T1000 (cell line): ENCODE measurements at places on chromosomes 16 and 17.

DNA sequence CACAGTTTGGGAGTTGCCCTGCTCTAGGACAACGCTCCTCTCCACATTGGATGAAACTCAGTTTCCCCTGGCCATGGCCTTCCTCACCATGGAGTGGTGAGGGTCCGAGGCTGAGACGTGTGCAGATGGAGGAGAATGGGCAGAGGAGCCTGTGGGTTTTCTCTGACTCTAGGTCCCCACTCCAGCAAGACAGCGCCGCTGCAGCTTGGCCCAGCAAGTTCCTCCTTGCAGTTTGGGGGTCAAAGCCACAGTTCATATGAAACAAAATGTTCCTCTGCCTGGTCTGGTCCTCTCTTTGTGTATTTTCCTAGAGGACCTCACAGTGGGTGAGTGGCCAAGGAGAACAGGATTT lies 2.3 kb downstream of the C16orf54 start:
- DNase-seq: no peak

DNA sequence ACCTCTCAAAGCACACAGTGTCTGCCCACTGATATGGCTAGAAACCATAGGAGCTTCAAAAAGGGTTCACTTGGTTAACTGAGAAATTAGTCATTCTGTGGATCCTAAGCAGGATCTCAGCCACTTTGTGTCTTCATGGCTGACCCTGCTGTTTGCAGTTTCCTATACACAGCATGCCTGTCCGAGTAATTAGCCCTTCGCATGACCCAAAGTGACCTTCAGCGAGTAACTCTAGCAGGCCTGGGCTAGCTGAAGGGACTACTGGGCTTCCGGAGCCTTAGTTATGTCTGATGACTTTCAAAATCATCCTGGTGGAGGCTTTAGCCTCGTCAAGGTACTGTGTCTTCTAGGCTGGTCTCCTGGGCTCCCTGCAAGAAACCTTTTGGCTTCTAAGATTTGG lies 28.9 kb upstream of the FBXW10B start:
- no peak for DNase-seq

GRCh38 chr16:85902366-85903155 lies 3.6 kb downstream of the IRF8 start:
- DNase-seq: no peak

DNA sequence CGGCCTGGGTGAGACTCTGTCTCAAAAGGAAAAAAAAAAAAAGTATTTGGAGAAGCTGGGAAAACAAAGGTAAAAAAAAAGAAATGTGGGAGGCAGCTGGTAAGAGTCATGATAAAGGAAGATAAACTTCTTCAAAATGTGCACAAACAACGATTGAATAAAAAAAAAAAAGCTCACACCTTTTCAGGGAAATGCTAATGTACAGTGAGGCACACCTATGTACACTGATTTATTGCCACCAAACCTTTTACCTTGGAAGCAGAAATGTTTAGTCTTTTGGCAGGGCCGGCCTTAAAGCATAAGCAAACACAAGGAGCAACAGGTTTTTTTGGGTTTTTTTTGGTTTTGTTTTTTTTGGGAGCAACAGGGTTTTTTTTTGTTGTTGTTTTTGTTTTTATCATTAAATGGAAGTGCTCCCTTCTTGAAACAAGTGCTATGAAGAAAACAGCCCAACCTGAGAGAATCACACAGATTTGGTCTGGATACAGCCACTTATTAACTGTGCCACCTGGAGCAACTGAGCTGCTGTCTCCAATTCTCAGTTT lies 29.8 kb upstream of the KCNJ2 start:
- DNase-seq: no peak

DNA sequence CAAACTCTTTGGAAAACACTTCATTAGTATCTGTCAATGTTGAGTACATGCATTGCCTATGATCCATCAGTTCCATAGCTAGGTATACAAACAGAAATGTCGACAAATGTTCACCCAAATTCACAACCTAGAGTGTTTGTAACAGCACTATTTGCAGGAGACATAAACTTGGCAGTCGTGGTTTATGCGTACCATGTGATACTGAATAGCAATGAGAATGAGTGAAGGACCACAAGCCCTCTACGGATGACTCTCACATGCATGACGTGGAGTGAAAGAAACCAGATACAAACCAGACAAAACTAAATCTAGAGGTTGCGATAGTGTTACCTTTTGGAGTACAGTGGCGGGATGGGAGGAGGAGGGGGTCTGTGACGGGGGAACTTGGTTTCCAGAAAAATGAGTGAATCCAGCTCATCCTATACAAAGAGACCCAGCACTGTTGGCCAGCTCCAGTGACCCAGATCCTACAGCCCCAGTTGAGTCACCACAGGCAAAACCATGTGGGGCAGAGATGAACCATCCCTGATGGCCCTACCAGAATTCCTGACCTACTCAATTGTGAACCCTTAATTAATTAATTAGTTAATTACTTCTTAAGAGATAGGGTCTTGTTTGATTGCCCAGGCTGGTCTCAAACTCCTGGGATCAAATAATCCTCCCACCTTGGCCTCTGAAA lies 15.9 kb upstream of the ULK2 start:
- DNase-seq: no peak

- DNase-seq: no peak
Observed at GRCh38 chr16:20812510-20812909, 6.2 kb downstream of the REXO5 start.

- DNase-seq: peak; percentile 23
Observed at GRCh38 chr17:10172241-10172741, 26.1 kb downstream of the GAS7 start.

DNA sequence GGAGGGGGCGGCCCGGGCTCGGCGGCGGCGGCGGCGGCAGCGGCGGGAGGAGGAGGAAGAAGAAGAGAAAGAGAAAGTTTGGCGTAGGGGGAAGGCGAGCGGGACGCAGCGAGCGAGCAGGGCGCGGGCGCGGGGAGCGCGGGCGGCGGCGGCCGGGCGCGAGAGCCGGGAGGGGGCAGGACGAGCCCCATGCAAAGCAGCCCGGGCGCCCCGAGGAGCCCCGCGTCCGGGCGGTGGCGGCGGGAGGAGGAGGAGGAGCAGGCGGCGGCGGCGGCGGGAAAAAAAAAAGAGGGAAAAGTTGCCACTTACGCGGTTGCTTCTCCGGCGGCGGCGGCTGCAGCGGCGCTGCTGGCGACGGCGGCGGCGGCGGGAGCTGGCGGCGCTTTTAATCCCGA lies 10.3 kb upstream of the ZFHX3 start:
- DNase-seq: peak; percentile 5

- no peak for DNase-seq
Observed at GRCh38 chr17:76560036-76560876, 20.4 kb downstream of the PRCD start.

DNA sequence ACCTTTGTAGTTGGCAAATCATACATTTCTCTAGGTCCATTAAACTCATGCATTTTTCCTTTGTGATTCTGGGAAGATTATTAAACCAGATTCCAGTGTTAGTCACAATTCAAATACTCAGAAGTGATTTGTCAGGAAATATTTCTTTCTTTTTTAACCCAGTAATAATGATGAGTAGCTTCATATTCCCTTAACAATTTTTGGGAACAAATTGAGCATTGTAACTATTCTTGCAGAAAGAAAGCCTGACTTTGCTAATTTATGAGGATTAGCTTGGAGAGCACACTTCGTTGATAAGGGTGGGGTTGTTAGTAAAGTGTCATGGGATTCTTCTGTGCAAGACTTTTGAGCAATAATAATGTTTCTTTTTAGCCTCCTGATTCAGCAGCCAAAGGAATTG lies 18.7 kb upstream of the KRT24 start:
- DNase-seq: no peak

- no peak for DNase-seq
Observed at GRCh38 chr16:84423416-84423837, 55.1 kb downstream of the ATP2C2 start.

- no peak for DNase-seq
Observed at GRCh38 chr17:7262935-7263800, 890 bp upstream of the CLDN7 start.

GRCh38 chr16:82701442-82701955 lies 74.7 kb downstream of the CDH13 start:
- DNase-seq: no peak

DNA sequence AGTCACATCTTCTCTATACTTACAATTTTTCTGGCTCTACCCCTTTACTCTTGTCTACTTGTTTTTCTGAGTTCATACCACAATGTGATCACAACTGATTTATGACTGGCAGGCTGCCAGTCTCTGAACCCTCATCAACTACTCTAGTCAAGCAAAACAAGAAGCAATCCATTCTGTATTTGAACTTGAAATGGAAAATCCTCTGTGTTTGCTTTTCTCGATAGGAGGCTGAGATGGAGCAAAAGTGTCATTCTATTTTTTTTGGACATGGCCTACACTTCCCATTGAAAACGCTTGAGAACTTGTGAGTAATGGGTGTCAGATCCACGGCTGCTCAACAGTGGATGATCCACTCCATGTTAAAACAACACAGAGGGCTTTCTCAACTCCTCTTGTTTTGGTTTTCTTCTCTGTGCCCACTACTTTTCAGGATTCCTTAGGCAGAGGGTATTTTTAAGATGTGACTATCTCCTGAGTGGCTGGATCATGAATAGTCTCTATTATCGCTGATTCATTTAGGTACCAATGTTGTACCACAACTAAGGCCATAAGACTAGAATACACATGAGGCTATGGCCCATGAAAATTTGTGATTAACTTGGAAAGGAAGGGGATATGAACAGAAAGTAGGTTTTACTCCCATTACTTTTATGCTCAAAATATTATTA lies 11.7 kb downstream of the TMEM100 start:
- DNase-seq: no peak

DNA sequence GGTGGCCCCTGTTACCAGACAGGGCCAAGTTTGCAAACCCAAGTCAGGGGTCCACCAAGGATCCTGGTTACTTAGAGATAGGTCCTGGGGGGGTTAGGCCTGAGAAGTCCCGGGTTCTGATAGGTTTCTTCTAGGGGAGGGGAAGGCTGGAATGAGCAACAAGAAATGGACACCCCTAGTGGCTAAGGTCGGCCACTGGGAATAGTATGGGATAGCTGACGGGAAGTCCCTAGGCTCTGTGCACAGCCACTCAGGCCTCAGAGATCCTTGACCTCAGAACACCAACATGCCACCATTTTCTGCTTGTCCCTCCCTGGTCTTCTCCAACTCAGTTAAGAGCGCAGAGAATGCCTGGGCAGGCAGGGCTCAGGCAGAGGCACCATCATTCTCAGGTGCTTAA lies 13.4 kb downstream of the TK2 start:
- DNase-seq: no peak

GRCh38 chr17:18025945-18026776 lies 12.8 kb downstream of the ATPAF2 start:
- DNase-seq: peak; percentile 43

DNA sequence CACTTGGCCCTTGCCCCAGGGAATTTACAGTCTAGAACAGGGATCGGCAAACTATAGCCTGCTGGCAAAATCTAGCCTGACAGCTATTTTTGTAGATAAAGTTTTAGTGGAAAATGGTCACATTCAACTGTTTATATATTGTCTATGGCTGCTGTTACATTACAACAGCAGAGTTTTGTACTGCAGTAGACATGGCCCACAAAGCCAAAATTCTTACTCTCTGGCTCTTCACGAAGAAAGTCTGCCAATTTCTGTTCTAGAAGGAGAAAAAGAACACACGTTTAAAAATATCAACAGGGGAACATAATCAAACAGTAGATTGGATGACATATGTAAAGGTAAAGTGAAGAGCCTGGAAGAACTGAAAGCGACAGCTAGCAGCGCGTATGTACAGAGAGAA lies 33.2 kb upstream of the CCDC182 start:
- DNase-seq: no peak

DNA sequence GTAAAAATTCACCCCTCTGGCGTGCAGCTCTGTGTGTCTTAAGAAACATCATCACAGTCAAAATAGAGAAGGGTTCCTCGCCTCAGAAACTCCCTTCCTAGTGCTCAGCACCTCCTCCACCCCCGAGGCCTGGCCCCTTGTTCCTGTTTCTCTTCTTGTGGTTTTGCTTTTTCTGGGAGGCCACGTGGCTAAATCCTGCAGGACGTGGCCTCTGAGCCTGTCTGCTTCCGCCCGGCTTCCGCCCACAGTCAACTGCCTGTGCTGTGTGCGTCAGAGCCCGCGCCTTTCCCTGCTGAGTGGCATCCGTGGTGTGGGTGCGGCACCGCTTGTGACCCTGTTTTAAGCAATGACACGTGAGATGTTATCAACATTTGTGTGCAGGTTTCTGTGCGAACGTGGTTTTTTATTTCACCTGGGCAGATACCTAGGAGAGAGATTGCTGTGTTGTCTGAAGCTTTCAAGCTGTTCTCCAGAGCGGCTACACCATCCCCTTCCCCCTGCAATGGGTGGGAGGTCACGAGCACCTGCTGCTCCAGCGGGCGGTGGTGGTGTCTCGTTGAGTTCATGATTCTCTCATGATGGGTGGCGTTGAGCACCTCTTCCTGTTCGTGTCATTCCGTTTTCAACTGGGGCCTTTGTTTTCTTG lies 21.7 kb downstream of the ACSF3 start:
- no peak for DNase-seq

DNA sequence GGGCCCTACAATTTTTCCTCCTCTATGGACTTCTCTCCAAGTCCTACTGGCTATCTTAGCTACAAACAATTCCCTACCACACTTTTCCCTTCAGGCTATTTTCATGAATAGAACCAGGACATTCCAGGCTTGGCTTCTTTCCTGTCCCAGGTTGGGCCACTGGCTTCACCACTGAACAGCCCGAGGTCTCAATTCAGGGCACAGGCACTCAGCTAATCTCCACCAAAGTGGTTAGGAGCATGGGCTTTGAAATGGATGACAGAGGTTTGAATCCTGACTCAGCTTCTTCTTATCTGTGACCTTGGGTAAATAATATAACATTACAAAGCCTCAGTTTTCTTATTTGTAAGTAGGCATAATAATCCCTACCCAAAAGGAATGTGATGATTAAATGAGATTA lies 50.9 kb upstream of the ZNF629 start:
- no peak for DNase-seq

GRCh38 chr16:11179574-11179973 lies 76.4 kb downstream of the SOCS1 start:
- no peak for DNase-seq

- DNase-seq: peak; percentile 62
Observed at GRCh38 chr17:20156196-20157000, 147.2 kb downstream of the SPECC1 start.

GRCh38 chr17:56697190-56697589 lies 103.7 kb downstream of the NOG start:
- no peak for DNase-seq

DNA sequence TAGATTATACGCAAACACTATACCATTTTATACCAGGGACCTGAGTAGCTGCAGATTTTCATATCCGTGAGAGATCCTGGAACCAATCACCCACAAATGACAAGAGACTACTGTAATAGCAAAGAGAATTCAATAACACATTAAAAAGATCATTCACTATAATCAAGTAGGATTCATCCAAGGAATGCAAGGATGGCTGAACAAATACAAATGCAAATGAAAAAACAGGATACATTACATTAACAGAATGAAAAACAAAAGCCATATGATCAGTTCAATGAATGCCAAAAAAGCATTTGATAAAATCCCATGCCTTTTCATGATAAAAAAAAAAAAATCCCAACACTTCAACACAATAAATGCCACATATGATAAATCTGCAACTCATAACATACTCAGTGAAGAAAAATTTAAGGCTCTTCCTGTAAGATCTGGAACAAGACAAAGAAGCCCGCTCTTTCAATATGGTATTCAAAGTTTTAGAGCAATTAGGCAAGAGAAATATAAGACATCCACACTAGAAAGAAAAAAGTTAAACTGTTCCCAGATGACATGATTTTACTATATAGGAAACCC lies 29.0 kb downstream of the N4BP1 start:
- DNase-seq: no peak

GRCh38 chr16:55817236-55817912 lies 15.5 kb downstream of the CES1 start:
- DNase-seq: no peak
